Dermis microvascular lymphatic vessel endothelial cell (primary cell): ENCODE measurements at places on chromosomes 16 and 17. TPM values are rescaled to one million over a fixed set of nuclear protein-coding genes. Genes with fewer than 3 reads are reported as not detected.

Gene MYCBPAP
- total RNA-seq, result 0.13 and 0.26 TPM in 2 replicates

Gene KIF2B
- not detected in 2 replicates for total RNA-seq

Gene TEX19
- total RNA-seq, result not detected in 2 replicates

Gene SLC16A13
- 1.4 and 2.0 TPM in 2 replicates for total RNA-seq

Gene CDYL2
- 19.8 and 30.8 TPM in 2 replicates for total RNA-seq

Gene ALOX15B
- total RNA-seq, result not detected in 2 replicates

Gene CDH15
- total RNA-seq, result under 0.01 TPM in 2 replicates
